Colonic mucosa (tissue), 4 donors: ENCODE measurements at places on chromosomes 1 and 21. TPM values are rescaled to one million over a fixed set of nuclear protein-coding genes. Genes with fewer than 3 reads are reported as not detected.

Gene GJB3
- 7.5 TPM for total RNA-seq

Gene PDE4B
- 2.0 TPM for total RNA-seq

Gene INAVA
- total RNA-seq: 167 TPM

Gene SPRR4
- not detected for total RNA-seq

Gene PRAMEF9
- total RNA-seq: not detected

Gene C1QC
- total RNA-seq: 45.4 TPM

Gene OR2L13
- not detected for total RNA-seq

Gene CD1C
- total RNA-seq: 0.98 TPM

Gene NEGR1
- 9.2 TPM for total RNA-seq

Gene C1orf105
- total RNA-seq: not detected

Gene LCE1E
- total RNA-seq: not detected

Gene NEK2
- total RNA-seq: 31.2 TPM

Gene PPFIA4
- 7.3 TPM for total RNA-seq

Gene PCBP3
- 2.1 TPM for total RNA-seq

Gene TMEM240
- total RNA-seq: 0.77 TPM

Gene PDC
- total RNA-seq: not detected

Gene PPIAL4G
- not detected for total RNA-seq

Gene KCNJ9
- total RNA-seq: 0.30 TPM
